Cortex of kidney (tissue), 1 donor: ENCODE measurements at places on chromosomes 4 and X.

- DNase-seq, result no peak
Observed at GRCh38 chr4:95232358-95233156, 316.2 kb downstream of the UNC5C start.

DNA sequence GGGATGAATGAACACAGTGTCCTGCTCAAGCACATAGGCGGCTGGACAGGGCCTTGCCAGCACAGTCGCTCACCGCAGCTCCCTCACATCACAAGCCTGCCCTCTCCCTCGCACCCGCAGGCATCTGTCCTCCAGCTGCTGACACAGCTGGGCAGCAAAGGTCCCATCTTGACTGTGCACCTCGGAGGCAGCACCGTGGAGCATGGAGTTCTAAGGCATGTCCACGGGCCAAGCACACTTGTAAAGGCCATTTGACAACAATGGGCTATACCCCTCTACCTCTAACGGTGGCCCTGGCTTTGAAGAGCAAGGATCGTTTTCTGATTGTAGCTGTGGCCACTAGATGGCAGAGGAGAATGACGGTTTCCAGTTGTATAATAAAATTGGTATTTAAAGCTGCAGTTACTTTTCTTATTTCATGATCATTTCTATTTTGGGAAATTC is 53.8 kb downstream of the APLN start:
- DNase-seq, result no peak

GRCh38 chr4:94341481-94342370 is 910 bp downstream of the HPGDS start:
- DNase-seq, result no peak

DNA sequence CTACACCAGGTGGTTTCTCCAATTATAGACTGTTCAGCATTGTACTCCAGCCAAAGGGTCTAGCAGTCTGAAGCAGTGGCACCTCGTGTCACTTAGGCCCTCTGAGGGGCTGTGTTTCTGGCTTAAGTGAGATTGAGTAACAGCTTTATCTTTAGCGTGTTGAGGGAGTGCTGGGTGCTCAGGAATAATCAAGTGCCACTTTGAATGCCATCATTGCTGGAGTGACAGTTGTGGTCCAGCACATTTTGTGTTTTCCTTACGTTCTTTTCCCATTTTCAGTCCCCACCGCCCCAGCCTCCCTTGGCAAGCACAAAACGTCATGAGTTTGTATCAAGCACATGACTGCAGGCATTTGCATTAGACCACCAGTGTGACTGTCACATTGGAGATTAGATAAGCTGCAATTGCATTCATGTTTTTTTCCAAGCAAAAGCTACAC is 58.7 kb downstream of the FNIP2 start:
- no peak for DNase-seq

DNA sequence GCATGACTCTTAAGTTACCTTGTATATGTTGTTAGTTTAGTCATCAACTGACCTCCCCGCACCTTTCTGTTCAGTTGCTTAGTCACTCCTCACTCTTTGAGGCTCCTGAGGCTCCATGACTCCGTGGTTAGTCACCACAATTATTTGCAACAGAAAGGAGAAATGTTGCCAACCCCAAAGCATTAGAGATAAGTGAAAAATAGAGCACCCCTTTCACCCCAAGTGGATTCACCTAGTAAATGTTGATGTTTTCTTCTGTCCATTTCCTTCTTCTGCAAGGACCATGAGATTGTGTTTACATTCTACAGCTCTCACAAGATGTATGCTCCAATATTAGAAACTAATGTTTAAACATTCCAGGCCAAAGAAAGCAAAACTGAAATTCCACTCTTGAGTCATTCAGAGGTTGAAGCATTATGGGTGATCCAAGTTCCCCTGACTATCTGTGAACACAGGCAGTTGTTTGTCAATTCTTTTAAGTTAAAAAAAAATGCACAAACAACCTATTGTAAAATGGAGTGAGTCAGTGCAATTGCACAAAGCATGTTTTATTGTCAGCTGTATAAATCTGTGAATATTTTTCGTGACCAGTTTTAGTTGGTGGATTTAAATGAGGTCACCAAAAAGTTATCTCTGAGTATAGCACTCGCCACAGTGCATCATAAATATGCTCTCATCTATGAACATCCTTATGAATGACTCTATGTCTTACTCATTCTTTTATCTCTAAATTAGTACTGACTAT is 552.4 kb upstream of the MAGEB2 start:
- no peak for DNase-seq

DNA sequence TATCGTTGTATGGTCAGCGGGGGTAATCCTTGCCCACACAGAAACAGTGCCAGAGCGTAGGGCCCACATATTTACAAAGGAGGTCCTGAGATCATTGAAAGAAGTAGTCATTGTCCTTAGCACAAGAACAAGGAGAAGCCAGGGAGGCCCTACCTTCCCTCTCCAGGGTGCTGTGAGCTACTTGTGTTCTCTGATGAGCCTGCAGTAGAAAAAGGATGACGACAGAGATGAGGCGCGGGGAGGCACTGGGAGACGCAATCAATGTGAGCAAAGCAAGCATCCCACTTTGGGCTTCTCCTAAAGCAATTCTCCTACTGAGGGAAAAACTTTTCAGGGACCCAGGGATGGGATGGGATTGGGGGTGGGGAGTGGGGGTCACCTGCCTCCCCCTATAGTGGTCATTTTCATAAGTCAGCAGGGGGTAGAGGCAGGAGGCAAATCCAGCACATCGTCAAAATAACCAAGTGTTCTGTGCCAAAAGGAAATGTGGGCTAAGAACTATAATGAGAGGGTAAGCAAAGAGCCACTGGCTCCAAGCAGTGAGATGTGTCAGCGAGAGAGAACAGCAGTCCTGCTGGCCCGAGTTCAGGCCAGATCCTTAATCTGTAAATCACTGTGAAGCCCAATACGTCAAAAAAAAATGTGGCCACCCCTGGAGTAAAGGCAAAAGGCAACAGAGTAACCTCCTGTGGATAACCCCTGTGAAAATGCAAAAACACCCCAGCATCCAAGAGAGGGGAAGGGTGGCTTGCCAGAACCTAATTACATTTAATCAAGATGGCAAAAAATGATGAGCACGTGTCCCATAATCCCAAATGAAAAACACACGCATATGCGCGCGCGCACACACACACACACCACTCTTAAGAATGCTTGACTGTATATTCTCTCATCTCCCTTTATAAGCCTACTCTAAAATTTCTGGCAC is 136.6 kb upstream of the HHIP start:
- DNase-seq, result no peak

GRCh38 chr4:118723369-118723768 is 38.2 kb downstream of the METTL14 start:
- DNase-seq, result no peak

GRCh38 chr4:48042979-48043461 is 26.4 kb downstream of the NIPAL1 start:
- no peak for DNase-seq

- DNase-seq, result no peak
Observed at GRCh38 chrX:86237482-86237881, 89.2 kb downstream of the DACH2 start.

DNA sequence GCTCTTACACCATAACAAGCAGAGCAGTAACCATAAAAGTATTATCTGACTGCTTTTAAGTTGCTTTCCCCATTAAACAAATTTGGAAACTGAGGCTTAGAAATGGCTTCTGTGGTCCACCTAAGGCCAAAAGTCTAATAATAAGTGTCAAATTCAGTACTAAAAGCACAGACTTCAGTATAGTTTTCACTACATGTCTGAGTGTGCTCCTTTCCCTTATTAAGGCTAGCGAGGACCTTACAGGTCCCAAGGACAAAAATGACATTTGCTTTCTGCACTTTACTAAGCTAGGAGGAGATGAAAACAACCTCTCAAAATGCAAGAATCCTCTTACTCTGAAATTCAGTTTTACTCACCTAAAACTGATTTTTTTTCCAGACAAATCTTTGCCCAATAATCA is 127.2 kb downstream of the ENOX2 start:
- no peak for DNase-seq

GRCh38 chr4:74930162-74930561 is 2.8 kb upstream of the PARM1 start:
- no peak for DNase-seq

DNA sequence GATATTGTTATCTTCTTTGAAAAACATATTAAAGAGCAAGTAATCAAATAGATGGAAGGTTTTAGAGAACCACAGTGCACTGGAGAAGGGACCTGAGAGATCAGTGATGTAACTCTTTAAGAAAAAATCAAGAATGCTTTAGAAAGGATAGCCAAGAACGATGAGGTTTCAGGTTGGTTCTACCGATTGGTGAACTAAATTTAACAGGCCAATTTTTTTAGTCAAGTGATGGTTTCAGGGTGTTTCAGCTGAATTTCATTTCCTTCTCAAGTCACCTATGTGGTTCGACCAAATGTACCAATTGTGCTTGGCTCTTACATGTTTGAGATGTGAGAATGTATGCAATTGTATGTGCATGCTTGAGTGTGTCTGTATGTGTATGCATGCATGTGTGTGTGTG is 26.5 kb downstream of the HS3ST1 start:
- no peak for DNase-seq

- DNase-seq, result no peak
Observed at GRCh38 chrX:17046478-17047097, 100.1 kb downstream of the REPS2 start.

- no peak for DNase-seq
Observed at GRCh38 chr4:3302786-3303564, 10.2 kb downstream of the RGS12 start.

DNA sequence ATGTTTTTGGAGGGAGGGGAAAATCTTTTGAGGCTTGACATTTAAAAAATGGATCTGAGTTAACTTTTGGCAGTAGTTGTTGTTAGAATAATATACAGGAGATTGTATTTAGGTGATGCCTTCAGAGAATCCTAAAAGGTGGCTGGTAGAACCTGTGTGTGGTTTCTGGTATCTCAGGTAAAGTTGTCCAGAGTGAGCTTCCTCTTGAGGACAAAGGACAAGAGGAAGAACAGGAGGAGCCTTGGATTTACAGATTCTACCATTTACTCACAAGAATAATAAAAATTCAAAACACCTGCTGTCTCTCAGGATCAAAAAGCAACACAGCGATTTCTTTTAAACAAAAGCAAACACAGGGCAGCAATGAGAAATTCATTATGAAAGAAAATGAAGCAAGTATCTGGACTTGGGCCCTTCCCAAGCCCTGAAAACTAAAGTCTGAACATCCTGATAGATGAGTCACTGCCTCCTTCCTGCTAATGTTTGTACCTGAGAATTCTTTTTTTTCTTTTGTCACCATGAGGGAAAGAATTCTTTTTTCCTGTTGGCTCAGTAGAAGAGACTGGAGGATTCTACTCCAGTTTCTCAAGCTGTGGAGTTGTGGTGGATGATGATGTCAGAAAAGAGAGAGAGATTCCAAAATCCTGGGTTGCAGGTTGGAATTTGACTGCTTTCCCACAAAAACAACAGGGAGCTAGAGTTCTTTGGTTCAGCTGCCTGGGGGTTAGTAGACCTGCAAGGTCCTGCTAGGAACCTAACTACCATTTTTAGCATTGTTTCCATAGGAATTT is 31.5 kb upstream of the RAPGEF2 start:
- DNase-seq, result no peak

DNA sequence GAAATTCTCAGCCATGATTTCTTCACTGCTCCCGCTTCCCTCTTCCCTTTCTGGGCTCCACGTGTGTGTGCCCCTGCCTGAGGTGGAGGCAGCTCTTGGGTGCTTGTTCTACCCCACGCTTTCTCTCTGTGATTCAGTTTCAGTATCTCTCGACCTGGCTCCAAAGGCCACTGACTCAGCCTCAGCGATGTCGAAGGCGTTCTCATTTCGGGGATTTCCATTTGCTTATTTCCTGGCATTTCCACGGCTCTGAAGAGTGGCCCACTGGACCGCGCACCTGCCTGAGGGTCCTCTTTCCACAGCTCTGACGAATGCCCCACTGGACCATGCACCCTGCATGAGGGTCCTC is 52.4 kb downstream of the GAK start:
- DNase-seq, result no peak

- no peak for DNase-seq
Observed at GRCh38 chrX:51955200-51955599, 61.8 kb downstream of the MAGED1 start.

- DNase-seq, result no peak
Observed at GRCh38 chr4:167032871-167033270, 201.4 kb downstream of the SPOCK3 start.

GRCh38 chr4:128684016-128684415 is 125.5 kb upstream of the JADE1 start:
- DNase-seq, result no peak

DNA sequence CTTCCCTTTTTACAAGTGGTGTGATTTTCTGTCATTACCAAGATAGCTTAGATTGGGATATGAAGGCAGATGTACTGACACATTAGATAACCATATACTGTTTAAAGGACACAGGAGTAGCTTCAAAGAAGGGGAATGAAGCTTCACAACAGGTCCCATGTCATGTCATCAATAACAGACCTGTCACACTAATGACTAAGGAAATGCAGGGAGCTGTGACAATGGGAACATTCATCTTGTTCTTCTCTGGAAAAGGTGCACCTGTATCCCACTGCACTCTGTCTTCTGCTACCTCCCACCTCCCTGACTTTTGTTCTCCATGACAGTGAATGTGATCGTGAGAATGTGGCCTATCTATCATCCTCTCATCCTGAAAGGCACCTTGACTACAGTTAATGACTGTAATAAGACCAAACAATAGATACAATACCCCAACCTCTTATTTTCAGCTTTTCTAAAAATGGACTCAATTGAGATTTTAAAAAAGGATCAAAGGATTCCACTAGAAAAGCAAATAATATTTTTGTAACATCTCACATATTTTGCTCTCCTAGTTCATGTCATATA is 472.5 kb downstream of the STPG2 start:
- DNase-seq, result no peak

DNA sequence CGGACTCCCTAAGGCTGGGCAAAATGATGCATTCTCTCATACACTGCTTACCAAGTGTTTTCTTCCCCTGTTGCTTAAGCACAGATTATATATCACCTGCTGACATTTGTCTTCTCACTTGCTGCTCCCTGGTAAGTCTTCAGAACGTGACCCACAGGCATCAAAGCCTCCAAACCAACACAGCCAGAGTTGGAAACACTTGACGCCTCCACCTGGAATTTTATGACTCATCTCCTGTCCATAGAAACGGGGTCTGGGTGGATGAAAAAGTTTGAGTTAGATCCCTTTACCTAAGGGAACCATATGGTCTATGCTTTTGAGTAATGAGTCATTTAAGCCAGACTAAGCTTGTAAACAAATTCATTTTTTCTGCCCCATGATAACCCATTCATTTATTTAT is 251.6 kb downstream of the USP46 start:
- no peak for DNase-seq

GRCh38 chr4:184408684-184409081 is 65.7 kb downstream of the IRF2 start:
- no peak for DNase-seq

- DNase-seq, result no peak
Observed at GRCh38 chrX:118519411-118520215, 24.0 kb downstream of the DOCK11 start.
